ENCODE measurements at places on chromosomes 7 and 10.

GRCh38 chr10:21043044-21043443, 145.9 kb upstream of the NEBL start:
- DNase-seq, result no peak

GRCh38 chr10:129604333-129605032, 137.4 kb downstream of the MGMT start:
- DNase-seq, result no peak

DNA sequence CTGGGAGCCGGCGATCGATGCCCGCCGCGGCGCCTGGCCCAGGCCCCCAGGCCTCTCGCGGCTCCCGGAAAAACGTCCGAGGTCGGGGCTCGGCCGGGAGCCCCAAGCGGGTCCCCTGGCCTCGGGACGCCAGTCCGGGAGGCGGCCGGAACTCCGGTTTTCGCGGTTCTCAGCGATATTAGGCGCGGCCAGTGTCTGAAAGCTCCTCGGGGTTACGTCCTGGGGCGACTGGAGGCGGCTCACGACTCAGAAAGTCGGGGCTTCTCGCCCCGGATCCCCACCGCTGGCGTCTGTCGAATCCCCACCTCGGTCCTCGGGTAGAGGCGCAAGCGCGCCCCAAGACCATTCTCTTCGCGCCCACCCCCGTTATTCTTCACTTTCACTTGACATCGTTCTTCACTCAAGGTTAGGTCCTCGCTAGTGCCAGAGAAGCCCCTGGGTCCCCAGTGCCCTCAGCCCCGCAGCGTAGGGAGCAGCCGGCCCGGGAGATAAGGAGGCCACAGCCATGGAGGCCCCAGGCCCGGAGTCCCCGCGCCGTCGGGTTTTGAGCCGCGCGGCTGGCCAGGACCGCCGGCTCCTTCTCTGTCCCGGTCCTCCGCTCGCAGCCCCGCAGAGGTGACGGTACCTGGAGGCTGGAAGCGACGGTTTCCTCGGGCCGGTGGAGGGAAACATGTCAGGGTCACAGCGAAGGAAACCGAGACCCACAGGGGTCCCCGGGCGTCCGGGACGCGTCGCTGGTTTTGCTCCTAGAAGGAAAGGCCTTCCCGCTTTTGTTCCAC, 35.2 kb upstream of the EBLN1 start:
- no peak for DNase-seq

DNA sequence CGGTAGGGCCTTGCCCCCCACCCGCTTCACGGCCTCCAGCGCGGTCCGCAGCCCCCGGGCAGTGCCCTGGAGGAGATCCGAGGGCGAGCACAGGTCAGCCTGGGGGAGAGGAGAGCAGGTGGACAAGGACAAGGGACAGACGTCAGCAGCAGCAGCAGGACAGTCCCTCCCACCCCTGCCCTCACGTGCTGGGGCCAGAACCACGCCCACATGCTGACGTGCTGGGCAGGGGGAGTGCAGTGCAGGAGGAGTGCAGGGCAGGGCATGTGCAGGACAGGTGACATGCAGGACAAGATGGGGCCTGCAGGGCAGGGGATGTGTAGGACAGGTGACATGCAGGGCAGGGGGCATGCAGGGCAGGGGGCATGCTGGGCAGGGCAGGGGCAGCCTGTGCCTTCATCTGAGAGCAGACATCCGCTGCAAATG, 1.5 kb upstream of the SAP25 start:
- DNase-seq, result no peak

GRCh38 chr7:42236266-42236975, 588 bp downstream of the GLI3 start:
- peak; percentile 80 for DNase-seq

DNA sequence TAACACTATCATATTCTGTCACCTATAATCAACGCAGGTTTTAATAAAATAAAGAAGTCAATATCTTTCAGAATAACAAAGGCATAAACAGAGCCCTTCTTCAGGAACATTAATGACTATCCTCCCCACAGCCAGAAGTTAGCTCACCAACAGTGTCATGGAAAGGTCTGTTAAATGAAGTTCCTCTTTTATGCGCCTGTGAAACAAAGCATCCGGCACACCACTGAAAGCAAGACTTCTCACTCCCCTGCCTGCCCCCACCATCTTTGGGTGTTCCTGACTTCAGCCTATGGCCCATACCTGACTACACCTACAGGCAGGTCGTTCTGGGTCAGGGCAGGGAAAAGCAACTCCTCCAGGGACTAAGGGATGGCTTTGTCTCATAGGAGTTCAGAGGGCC, 205.4 kb downstream of the FANK1 start:
- DNase-seq, result no peak

DNA sequence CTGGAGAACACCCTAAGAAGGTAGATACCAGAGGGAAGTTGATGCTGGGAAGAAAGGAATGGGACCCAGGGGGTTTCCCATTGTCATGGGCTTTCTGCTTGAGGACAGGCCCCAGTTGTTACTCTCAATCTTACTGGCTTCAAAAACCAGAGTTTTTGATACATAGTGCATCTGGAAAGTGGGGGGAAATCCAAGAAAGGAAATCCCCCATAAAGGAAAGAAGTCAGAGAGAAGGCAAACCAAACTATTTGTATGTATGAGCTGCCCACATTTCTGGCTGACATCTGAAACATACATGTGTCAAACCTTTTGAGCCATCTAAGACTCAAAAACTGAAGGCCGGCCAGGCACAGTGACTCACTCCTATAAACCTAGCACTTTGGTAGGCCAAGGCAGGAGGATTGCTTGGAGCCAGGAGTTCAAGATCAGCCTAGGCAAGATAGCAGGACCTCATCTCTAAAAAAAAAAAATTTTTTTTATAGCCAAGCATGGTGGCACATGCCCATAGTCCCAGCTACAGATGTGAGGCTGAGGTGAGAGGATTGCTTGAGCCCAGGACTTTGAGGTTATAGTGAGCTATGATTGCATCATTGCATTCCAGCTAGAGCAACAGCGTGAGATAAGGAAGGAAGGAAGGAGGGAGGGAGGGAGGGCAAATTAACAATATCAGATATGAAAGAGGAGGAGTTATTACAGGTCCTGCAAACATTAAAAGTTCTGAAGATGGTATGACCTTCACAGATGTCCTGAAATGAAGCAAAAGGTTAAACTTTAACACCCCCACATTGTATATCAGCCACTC, 6.7 kb upstream of the COA1 start:
- DNase-seq, result peak; percentile 80
